Colonic mucosa (tissue), 4 donors: ENCODE measurements at places on chromosomes 11 and 22.

DNA sequence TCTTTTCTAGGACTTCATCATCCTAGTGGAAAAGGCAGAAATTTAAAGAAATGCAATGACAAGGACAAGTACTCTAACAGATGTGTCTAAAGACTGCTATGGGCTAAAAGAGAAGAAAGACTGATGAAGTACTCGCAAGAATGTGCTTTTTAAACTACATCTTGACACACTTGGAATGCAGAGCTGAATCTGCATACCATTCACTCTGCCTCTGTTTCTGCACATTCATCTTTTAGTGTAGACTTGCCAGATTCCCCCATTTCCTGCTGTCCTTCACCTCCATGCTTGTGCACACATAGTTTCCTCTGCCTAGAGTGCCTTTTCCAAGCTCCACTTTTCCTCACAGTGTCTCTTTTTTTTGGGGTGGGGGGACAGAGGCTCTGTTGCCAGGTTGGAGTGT lies 239.0 kb upstream of the CCDC179 start:
- no peak for DNase-seq

DNA sequence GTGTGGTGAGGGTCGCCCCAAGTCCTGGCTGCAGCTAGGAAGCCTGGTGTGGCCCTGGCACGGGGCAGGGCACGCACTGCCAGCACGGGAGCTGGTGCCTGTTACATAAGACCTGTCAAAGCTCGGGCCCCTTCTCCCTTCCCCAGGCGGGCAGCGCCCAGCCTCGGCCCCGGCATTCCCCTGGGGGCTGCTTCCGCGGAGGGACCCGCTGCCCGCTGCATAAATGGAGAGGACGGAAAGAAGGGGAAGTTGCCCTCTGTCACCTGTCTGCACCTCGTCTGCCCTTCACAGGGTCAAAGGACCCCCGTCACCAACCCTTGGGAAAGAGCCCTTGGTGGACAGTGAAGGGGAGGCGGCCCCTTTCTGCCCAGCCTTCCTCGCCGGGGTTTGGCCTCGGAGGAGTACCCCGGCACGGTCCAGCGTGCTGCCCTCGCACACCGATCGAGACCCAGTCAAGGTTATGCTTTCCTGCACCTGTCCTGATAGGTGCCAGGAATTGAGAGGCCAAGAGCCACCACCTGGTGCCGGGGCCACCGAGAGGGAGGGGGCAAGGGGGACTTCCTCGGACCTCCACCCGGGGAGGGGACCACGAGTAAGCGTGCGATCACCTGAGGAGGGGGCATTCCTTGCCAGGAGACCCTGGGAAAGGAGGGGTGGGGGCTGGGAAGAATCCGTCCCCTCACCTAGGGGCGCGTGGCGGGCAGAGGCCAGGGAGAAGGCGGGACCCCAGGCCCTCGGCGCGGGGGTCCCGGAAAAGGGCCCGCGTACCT lies 16.8 kb upstream of the MFRP start:
- DNase-seq = no peak

- DNase-seq = no peak
These were observed 251.2 kb downstream of the ETS1 start for GRCh38 chr11:128336203-128336602.

DNA sequence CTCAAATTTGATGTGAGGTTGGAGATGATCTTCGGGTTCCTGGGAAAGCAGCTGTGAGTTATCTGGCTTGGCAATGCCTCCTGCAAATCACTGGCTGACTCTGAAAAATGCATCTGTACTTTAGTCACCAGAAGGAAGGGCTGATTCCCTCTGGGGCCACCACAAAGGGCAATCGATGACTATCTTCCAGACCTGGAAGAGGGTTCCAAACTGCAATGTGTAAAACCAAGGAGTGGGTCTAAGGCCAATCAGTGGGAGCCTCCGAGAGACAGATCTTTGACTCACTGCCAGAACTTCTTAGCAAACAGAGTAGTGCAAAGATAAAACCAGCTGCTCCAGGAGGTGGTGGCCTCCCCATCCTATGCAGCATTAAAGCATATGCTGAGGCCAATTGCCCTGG lies 29.1 kb upstream of the PAK1 start:
- no peak for DNase-seq

GRCh38 chr11:87351676-87352075 lies 313.9 kb downstream of the TMEM135 start:
- no peak for DNase-seq
